ENCODE measurements at places on chromosomes 3 and 15.
A peak's percentile ranks its signal among the peaks of the same experiment; 100 is the strongest.

DNA sequence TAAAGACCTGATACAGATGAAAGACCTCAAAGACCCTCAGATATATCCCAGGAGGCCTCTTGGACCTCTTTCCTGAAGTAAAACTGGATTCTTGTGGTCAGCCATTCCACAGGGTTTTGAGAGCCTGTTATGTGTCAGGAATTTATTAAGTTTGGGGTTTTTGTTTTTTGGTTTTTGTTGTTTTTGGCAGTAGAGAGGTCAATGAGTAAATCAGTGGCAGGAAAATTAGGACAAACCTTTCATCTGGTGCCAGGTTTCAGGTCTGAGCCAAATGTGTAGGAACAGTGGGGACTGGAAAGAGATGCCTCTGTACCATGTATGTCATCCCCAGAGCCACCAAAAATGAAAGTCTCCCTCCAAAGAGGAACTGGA, 520.4 kb upstream of the MDFIC2 start:
- DNase-seq: no peak

GRCh38 chr3:107598926-107599771, 76.4 kb downstream of the BBX start:
- DNase-seq: peak; percentile 85

DNA sequence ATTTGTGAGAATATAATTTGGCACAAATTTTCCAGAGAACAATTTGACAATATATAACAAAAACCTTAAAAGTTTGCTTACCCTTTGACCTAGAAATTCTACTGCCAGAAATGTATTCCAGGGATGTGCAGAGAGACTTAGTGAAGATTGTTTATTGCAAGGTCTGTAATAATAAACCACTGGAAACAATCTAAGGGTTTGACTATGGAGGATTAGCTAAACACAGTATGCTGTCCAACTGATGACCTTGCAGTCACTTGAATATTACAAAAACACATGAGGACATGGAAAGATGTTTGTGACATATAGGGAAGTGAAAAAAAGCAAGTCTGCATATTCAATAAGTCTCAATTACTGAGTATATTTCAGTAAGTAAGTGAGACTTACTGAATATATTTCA, 48.1 kb upstream of the CDV3 start:
- DNase-seq: peak; percentile 92

GRCh38 chr15:67290319-67290718, 35.7 kb downstream of the IQCH start:
- DNase-seq: no peak

DNA sequence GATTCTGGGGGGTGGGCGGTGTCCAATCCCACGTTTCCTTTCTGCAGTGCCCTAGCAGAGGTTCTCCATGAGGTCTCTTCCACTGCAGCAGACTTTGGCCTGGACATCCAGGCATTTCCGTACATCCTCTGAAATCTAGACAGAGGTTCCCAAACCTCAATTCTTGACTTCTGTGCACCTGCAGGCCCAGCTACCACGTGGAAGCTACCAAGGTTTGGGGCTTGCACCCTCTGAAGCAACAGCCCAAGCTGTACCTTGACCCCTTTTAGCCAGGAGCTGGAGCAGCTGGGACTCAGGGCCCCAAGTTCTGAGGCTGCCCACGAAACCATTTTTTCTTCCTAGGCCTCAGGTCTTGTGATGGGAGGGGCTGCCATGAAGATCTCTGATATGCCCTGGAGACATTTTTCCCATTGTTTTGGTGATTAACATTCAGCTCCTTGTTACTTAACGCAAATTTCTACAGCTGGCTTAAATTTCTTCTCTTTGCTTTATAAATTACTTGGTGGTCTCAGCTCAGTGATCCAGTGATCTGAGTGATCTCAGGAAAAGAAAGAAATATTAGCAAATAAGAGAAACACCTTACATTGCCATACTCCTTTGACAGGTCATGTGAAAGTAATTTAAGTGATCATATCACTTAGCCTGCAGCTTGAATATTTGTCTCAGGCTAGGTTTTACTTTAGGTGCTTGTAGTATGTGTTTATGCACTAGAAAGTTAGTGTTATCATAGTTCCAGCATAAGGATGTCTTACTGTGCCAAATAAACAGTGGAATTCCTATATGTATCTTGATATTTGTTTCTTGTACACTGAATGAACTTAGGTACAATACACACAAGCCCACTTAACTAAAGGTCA, 3.0 kb downstream of the SNAP23 start:
- DNase-seq: no peak

DNA sequence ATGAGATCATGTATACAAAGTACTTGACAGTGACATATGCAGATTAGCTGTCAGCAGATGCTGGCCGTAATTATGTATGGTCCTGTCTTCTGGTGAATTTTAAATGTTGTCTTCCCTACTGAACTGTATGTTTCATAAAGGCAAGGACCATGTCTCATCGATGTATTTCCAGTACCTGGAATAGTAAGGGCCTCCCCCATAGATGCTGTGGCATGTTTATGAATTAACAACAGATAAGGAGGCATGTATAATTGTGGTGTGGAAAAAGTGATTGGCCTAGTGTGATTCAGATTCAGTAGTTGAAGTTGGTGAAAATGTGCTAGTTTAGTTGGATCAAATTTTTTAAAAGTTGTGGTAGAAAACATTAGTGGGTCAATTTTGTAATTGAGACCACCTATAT, 202.7 kb upstream of the SLC2A2 start:
- DNase-seq: no peak

DNA sequence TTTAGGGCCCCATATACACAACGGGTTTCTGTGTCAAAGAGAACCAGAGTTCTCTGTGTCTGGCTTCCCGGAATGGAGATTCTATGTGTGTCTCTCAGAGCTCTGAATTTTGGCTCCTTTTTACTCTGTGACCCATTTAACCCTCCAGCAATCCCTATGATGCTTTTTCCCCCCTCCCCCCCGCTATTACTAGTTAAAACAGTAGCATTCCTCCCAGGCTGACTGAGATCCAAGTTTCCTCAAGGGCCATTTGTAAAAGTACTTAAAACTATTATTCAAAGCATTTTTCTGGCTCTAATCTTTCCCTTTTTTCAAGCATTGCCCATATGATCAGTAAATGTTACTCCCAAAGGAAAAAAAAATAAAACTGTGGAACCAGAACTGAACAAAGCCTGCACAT, 6.6 kb upstream of the STAC start:
- peak; percentile 65 for DNase-seq

DNA sequence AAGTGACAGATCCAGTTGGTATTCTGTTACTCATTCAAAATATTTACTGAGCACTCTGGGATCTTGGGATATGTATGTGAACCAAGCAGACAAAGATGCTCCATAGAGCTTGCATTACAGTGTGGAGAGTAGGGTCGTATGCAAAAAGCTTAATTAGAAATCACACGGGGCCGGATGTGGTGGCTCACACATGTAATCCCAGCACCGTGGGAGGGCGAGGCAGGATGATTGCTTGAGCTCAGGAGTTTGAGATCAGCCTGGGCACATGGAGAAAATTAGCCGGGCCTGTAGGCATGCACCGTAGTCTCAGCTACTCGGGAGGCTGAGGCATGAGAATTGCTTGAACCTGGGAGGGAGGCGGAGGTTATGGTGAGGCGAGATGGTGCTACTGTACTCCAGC, 68.7 kb upstream of the MB21D2 start:
- no peak for DNase-seq

Data from muscle of leg (tissue), 16 donors.